ENCODE measurements at places on chromosomes 3 and 15.

- DNase-seq = no peak
These were observed 26.4 kb upstream of the SKIL start for GRCh38 chr3:170331143-170331542.

- no peak for DNase-seq
These were observed 36.4 kb downstream of the ZDHHC3 start for GRCh38 chr3:44939581-44940036.

- DNase-seq = no peak
These were observed 116.9 kb downstream of the CD47 start for GRCh38 chr3:107973961-107974360.

DNA sequence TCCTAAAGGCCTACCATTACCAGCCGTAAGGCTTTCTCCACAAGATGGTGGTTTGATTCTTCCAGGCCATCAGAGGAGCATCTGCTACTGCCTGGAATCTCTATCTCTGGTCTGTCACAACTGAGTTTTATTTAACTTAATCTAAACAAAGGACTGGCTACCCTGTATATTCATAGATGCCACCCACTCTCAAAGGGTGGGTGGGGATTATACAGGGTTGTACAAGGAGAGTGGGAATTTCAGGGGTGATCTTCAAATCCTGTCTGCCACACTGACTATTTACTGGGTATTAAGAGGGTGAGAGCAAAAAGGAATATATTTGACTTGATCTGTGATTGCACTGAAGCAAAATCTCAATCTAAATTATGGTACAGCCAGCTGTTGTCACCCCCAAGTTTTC lies 253.3 kb downstream of the MBNL1 start:
- DNase-seq = no peak

- no peak for DNase-seq
These were observed 456.7 kb upstream of the THBS1 start for GRCh38 chr15:39124155-39124552.

GRCh38 chr15:25715536-25716413 lies 147.4 kb downstream of the ATP10A start:
- no peak for DNase-seq

DNA sequence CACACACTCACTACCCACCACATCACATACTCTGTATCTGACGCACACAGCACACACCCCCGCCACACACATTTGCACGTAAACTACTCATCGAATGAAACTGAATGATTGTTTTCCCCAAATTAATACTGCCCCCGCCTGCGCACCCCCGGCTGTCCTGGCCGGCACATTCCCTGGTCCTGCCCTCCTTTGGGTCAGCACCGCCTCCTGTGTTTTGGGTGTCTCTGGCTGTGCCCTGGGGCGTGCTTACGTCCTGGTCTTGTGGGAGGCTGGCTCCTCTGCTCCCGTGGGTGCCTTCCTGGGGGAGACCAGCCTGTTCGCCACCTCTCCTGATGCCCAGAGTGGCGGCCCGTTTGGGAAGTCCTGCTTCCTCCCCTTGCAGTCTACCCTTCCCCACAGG lies 30.2 kb downstream of the APBA2 start:
- no peak for DNase-seq

DNA sequence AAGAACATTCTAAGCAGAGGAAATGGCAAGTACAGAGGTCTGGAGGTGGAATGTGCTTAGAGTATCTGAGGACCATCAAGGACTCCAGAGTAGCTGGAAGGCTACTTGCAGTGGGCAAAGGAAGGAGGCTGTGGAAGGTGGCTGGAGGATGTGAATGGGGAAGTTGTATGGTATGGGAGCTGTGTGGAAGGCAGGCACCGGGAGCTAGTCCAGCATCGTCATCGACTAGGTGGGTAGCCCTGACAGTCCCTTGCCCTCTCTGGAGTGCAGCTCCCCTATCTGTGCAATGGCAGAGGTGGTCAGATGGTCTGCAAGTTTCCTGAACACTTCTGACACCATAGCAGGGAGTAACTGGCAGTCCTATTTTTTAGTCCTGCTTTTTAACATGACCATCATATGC lies 19.3 kb downstream of the CCDC13 start:
- no peak for DNase-seq

GRCh38 chr3:188706599-188706998 lies 465.2 kb upstream of the TPRG1 start:
- no peak for DNase-seq
